ENCODE measurements at places on chromosomes 7 and 10.

- peak; percentile 87 for DNase-seq
Measured at GRCh38 chr7:128783143-128783861, 7.7 kb upstream of the OPN1SW start.

DNA sequence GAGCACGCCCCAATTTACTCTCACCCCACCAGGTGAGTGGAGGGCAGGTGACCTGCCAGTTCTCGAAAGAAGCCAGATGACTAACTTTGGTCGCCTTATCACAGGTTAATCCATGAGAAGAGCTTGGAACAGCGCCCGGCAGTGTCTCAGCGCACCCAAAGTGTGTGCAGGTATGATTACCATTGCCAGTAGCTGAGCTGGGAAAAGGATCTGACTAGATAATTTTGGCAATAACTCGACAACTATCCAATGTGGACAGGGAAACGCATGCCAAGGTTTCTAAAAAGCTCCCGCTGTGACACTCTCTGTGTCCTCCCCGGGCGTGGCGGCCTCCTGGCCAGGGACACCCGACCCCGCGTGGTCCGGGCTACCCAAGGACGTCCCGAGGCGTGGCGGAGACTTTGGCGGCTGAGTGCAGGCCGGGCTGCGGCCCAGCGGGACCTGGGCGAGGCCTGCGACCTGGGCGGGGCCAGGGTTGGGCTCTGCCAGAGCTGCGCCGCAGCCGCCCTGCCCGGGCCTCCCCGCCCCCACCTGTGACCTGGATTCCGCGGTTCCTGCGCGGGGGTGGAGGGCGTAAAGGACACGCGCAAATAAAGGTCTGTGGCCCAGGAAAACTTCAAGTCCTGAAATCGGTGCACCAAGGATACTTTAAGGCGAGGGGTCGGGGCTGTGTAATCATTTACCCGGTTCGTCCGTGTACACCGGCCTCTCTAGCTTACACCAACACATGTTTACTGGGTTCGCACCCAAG, 13.7 kb upstream of the WAPL start:
- DNase-seq: peak; percentile 82

DNA sequence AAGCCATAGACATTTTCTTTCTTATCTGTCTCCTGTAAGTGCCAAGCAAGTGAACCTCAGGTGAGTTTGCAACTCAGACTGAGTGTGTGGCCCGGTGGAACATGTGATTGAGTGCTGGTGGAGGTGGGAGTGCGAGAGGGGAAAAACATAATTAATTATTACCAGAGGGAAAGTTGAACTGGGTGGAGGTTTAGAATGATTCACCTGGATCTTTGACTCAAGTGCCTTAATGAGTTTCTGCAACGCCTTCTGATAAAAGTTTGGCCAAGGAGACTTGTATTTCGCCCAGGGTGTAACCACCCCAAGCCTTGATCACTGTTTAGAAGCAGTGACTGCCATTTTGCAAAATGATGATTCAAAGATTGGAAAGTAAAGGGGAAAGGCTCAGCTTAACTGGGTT, 513.9 kb downstream of the GATA3 start:
- DNase-seq: no peak

GRCh38 chr10:107163881-107164861, at the start of gene SORCS1:
Gene SORCS1 (minus strand): TSS chr10:107164706.
- no peak for DNase-seq

DNA sequence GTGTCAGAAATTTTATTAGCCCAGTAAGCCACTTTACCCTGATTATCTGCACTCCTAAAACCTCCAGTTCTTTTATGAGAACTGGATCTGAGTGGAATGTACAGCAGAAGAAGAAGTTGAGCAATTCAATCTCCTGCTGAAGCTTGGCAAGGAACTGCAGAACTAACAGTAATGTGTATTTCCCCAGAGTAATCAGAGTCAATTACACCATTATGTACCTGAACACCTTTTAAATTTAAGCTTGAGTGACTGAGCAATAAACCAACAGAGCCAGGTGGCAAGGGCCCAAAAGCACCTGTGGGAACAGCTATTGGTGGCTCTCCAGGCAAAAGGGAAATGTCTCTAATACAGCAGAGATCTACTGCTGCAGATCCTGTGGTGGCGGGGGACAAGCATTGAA, 40.1 kb upstream of the AKR1C2 start:
- no peak for DNase-seq

DNA sequence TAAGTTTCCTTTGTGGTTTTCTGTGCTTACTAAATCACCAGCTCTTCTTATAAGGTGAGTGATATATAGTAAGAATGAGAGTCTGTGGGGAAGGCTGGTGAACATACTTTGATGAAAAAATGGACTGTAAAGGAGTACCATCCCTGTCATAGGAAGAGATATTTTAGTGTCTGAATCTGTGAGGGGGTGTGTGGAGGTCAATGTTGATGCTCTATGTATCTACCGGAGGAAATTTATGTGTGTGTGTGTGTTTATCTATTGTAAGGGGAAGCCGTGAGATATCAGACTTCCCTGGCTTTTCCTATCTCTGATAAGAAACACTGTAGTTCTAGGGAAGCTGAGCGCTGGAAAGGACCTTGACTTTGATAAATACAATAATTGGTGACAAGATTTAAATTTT, 179.0 kb downstream of the PCDH15 start:
- no peak for DNase-seq

DNA sequence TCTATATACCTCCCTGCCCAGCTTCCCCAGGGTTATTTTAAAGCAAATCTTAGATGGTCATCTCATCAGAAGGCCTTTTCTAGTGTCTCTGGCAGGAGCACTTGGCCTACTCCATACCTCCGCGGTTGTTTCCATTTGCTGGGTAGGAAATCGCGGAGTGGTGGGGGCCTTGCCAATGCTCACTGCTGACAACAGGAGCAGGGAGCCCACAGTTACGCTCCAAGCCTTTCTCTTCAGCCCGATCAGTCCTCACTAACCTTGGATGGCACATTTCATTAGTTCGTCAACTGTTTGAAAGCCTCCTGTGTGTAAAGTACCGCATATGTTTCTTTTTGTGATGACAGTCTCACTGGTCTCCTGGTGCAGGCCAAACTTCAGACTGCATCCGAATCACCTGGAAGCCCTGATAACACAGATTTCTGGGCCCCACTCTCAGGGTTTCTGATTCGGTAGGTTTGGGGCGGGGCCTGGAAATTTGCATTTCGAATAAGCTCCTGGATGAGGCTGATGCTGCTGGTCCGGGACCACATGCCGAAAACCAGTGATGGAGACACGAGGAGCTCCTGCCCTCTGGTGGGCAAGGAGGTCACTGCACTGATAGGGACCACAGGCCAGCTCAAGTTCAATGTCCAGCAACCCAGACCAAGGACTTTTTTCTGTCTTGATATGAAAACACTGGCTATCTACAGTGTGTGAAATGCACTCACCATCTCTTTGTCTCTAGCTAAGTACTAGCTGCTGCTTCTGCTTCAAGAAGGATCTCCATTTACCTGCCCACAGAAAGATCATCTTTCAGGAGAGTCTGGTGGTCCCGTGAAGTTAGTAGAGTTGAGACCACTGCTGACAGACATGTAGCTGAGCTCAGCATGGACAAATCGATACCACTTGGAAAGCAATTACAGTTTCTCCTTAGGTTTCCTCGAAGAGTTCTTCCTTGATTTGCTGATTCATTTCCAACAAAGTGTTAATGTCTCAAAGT, 14.0 kb downstream of the LRGUK start:
- DNase-seq: peak; percentile 77

DNA sequence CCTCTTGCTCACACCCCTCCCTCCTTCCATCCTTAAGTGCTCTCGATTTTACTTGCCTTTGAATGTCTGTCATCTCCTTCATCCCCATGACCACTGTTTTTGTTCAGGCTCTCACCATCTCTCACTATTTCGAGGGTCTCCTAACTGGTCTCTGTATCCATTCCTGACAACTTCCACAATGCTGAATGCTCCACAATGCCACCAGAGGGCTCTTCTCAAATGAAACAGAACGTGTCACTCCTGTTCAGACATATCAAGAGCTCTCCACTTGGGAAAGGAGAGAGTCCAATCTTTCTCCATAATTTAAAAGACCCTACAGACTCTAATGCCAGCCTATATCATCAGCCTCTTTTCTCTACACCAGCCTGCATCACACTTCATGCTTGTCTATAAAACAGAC, 9.0 kb upstream of the SLC13A1 start:
- no peak for DNase-seq

- no peak for DNase-seq
Measured at GRCh38 chr10:18059826-18060559, 80.2 kb upstream of the CACNB2 start.

GRCh38 chr7:22404421-22405023, 47.6 kb upstream of the RAPGEF5 start:
- DNase-seq: no peak

DNA sequence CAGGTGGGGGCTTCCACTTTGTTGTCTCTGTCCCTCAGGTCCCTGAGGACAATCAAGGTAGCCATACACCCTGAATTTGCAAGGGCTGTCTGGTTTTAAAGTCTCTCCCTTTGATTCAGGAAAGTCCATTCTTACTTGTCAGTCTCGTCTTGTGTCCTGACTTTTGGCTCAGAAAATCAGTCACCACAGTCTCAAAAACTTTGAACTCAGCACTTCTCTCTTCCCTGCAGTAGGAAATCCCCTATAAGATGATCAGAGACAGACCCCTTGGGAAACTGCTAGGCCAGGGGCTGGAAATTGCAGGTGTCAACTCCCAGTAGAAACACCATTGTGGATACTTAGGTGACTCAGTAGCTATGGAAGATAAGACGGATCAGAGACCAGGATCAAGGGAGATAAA, 73.1 kb downstream of the CDC123 start:
- DNase-seq: no peak

GRCh38 chr10:49353026-49353894, 42.6 kb downstream of the DRGX start:
- DNase-seq: peak; percentile 59

GRCh38 chr10:110784198-110784597, 87.5 kb upstream of the PDCD4 start:
- DNase-seq: no peak

- no peak for DNase-seq
Measured at GRCh38 chr10:77086081-77086480, 551.5 kb downstream of the KCNMA1 start.

- DNase-seq: no peak
Measured at GRCh38 chr10:114157912-114158311, 16.1 kb downstream of the CCDC186 start.

- no peak for DNase-seq
Measured at GRCh38 chr10:116371737-116372136, 47.5 kb downstream of the CCDC172 start.

DNA sequence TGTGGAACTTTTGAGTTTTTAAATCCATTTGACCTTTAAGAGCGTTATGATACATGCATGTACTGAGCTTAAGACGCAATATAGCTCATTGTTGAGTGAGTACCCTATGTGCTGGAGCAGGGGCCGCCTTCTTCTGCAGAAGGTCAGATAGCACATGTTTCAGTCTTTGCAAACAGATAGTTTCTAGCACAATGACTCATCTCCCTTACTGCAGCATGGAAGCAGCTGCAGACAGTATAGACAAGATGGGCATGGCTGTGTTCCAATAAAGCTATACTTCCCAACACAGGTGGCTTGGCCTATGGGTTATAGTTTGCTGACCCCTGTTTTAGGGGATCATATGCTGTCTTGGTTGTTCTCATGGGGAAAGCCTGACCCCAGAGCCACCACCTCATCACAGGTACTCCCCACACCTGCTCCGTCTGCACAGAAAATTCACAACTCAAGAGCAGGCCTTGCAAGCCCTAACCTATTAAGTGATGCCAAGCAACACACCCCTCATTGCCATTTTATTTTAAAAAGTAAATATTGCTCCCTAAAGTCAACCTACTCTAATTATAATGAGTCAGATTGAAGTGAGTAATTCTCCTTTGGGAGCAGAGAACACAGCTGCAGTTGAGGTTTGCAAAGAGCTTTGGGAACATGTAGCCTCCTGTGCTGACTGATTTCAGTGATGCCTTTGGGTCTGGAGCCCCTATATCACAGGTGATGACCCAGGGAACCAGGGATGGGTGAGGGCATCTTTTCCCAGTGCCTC, 330.1 kb downstream of the PAXIP1 start:
- no peak for DNase-seq

DNA sequence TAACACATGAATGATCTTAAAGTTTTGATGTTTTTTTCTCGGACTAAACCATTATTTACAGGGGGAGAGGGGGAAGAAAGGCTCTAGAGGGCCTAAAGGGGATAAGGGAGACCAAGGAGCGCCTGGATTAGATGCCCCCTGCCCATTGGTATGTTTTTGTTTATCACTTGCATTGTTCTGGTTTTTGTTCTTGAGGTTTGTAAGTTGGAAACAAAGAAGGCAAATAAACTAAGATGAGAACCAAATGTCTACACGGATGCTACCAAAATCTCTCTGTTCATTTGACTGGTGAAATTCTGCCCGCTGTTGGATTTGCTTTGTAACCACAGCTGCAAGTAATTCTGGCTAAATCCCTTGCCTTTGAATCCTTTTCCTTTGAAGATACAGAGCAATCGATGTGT, 99.8 kb upstream of the MACROH2A2 start:
- DNase-seq: no peak

DNA sequence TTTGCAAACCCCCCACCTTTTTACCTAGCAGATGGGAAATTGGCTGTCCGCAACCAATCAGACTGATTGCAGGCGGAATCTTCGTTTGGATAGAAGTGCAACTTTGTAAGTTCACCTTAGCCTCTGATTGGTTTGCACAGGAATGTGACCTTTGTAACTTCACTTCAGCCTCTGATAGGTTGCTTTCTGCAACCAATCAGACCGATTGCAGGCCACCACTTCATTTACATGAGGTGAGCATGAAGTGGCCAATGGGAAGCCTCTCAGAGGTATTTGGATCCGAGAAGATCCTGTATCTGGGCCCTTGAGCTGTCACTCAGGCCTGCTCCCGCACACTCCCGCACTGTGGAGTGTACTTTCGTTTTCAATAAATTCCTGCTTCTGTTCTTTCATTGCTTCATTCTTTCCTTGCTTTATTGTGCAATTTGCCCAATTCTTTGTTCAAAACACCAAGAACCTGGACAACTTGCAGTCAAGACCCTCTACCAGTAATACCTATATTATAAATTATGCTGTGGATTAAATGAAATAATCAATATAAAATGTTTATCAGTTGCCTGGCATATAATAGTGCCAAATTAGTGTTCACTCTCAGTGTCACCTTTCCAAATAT, 491.4 kb downstream of the PLXNA4 start:
- DNase-seq: no peak

DNA sequence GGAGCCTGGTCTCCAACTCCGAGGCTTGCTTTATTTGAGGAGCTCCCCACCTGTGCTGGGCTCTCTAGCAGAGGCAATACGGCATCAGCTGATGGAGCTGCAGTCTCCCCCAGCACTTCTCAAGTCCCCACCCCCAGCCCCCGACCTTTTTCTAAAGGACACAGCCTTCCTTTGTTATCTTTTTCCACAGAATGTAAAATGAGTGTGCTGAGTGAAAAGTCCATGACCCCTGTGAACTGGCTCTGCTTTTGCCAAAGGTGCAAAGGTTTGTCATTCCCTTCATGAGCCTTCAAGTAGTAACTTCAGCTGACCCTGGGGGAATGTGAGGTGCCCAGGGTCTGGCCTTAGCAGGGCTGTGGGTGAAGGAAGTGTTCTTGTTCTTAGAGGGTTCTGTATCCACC, 25.5 kb downstream of the LRRC4 start:
- DNase-seq: no peak

DNA sequence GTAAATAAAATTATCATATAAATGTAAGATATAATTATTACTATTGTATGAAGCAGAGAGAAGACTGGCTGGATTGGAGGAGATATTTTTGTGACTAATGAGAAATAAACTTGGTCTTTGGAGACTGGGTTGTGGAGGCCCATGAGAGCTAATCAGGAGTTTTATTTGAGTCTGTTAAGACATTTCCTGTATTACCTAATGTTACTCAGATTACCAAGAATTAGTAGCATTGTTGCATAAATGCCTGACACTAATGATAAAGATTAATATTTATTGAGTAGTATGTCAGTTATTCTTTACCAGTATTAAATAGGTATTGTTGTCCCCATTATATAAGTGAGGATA, 7.1 kb downstream of the CCDC126 start:
- DNase-seq: no peak

Measured in aorta (tissue), 5 donors.